ENCODE measurements at places on chromosomes 7 and 10.

GRCh38 chr7:17392846-17393245 is 94.4 kb downstream of the AHR start:
- DNase-seq: no peak

DNA sequence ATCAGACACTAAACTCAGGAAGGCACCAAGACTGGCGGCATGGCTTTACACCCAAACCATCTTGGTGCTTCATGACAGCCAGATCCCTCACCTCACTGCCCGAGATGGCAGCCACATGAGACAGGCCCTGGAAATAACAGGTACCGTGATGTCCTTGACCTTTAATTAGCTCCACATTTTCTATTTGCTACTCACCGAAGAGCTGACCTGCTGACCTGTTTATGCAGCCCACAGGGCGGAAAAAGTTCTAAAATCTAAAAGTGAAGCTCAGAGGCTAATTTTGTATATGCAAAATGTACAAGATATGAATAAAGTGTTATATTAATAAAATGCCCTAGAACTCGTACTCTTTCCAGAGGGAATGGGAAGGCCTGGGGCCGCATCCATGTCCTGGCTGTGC is 51.6 kb upstream of the RASGEF1A start:
- DNase-seq: no peak

GRCh38 chr10:119602241-119603095 is 5.7 kb upstream of the TIAL1 start:
- peak; percentile 16 for DNase-seq

GRCh38 chr7:36137258-36137657 is 15.8 kb upstream of the EEPD1 start:
- DNase-seq: no peak
